ENCODE measurements at places on chromosomes 5 and 9.

DNA sequence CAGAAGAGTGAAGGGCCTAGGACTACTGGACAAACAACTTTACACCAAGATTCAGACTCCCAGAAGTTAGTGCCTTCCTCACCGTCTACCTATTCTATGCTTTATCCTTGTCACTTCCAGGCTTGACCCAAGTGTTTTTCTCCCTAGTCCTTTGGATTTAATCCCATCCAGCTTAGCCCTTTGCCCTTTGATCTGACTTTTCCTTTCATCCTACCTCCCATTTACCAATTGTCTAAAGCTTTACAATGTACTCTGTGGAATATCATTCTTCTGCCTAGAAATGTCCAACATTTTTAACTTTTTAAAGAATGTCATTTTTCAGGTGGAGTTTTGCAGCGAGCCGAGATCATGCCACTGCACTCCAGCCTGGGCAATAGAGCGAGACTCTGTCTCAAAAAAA, 292.1 kb downstream of the EPB41L4A start:
- DNase-seq, result no peak

DNA sequence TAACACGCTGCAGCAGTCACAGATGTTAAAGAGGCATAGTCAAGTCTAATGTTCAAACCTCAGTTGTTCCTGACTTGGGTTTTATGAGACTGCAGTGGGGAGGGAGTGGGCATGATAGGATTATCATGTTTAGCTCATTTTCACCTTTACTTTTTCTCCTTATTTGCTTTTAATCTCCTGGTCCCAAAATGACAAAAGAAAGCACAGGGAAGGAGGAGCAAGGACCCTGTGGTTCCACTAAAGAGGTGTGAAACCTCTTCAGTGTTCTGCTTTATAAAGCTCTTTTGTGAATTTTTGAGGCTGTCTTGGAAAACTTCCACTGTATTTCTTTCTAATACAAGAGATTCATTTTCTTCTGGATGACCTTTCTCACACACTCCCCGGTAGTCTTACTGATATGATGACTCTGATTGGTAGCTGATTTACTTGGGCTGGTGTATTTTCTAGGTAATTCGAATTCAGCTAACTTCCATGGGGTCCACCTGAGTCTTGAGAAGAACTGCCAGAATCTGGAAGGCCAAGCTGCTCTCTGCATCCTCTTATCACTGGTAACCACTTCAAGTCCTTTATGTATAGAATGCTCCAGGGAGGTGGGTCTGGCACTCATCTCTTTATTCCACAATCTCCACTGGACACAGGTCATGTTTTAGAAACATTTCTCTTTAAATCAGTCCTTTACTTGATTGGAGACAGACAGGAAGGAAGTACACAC, 1364.4 kb upstream of the CDH9 start:
- peak; percentile 73 for DNase-seq

DNA sequence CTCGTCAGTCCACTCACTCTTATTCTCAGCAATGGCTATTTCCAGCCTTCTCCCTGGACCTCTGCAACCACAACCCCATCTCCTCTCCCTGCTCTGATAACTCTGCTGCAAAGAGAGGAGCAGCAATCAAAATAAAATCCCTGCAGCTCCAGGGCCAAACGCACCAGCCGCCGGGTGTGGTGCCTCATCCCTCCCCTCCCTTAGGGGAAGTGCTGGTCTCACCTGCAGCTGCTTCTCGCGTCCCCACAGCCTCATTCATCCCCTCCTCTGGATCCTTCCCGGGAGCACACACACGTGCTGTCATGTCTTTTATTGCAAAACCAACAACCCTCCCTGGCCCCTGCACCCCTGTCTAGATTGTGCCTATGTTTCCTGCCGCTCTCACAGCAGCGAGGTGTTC, 77.8 kb downstream of the TENT4A start:
- DNase-seq, result no peak

DNA sequence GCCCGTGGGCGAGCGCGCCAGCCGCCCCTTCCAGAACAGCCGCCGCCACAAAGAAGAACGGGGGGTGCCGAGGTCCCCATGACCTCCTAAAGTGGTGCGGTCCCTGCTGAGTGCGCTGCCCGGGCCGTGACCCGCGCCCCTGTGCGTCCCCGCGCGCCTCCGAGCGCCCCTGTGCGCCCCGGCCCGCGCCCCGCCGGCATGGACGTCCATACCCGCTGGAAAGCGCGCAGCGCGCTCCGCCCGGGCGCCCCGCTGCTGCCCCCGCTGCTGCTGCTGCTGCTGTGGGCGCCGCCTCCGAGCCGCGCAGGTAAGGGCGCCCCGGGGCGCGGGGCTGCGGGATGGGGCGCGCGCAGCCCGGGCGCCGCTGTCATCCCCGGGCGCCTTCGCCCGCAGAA, 384 bp downstream of the COL5A1 start:
- DNase-seq, result no peak

DNA sequence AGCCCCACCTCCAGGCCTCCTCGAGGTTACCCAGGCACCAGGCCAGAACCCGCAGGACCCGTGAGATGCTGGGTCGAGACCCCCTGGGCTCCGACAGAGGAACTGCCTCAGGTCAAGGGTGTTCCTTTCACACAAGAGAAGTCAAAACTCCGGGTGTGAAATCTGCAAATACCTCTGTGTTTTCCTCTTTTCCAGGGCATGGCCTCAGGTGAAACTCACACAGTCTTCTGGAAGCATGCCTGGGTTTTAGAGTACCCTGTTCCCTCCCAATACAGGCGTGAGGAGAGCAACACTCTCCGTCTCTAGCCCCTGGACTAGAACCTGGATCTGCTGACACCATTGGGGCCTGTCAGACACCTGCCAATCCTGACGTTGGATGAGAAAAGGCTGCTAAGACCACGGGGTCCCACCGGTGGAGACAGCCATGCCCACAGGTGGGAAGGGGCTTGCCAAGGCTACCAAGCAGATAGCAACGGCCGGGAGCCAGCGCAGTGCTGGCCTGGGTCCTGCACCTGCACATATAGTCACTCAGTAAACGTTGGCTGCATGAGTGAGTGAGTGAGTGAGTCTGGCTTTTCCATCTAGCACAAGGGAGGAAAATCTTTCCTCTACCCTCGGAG, 182.0 kb upstream of the PPP1R26 start:
- DNase-seq, result no peak

DNA sequence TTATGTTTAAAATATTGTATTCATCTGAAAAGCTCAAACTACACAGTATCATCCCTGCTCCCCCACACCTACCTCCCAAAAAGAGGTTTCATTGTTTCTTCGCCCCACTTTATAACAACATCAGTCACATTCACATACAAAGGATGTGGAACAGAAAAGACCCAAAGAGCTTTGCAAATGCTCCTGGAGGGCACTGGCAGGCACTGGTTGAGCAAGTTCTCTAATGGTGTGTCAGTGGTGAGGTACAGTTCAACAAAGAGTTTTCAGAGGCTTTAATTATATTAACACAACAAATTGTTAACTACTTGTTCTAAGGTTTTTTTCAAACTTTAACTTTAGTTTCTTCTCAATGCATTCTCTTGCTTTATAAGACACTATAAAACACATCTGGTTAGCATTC, 54.1 kb upstream of the ECM2 start:
- no peak for DNase-seq

DNA sequence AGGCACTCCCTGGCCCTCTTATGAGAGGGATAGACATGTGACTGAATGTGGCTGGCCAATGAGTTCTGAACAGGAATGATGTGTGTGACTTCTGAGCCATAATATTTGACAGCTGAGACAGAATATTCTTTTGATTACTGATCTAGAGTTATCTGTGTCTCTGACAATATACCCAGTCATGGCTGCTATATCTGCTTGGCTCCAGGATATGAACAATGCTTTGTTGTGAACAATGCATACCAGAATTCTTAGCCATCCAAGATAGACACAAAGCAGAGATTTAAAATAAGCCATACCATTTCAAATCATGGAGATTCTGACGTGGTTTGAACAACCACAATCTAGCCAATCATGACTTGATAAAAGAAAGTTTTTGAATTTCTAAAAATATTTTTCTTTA, 840.3 kb upstream of the SEMA6A start:
- DNase-seq, result no peak

DNA sequence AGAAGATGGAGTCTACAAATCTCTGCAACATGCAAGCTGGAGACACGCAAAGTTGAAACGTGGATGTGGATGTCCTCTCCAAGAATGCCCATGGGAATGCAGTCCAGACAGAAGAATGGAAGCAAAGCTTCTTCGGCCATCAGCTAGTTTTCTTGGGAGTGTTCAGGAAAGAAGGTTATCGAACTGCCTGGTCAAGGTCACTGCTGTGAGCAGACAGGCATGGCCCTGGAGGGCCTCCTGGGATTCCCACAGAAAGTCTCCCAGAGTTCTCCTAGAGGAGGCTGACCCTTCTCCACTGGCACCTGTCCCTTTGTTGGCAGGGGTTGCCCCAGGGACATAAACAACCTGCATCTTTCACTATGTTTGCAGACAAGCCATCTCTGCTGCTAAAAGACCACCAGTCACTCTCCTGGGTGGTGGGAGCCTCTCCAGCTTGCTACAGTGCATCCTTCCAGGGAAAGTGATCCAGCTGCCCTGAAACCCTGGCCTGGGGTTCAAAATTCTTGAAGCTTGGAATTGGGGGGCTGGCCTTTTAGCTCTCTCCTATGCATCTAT, 265.8 kb downstream of the SYK start:
- no peak for DNase-seq

DNA sequence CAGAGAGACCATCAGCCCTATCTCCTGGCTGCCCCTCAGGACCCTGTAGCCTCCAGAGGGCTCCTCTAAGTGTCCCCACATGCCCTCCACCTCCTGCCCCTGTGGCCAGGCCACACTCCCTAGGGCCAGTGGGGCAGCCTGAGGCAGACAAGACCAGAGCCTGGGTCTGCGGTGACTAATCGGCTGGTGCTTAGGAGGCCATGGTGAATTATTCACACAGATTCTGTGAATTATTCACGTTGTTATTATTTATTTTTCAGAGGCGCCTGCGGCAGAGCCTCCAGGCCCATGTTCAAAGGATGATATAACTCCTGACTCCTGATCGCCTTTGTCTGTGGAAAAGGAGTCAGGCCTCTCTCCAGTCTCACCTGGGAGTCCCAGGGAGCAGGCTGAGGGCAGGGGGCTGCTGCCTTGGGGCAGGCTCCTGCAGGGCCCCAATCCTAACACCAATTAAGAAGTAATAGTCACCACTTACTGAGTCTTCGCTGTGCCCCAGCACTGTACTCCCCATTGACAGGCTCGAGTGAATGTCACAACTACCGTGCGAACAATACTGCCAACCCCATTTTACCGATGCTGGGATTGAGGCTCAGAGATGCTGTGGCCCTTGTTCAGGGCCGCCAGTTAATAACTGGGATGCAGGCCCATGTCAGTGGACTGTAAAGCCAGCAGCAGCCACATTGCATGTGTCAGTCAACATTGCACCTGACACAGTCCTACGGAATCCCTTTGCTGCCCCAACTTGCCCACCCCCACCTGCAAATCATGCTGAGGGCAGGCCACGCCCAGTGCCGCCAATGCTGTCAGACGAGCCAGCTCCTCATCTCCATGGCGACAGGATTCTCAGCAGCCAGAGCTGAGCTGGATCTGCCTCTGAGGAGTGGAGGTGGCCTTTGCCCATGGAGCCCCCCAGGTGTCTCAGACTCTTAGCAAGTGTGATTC, 94.9 kb downstream of the PCDH1 start:
- DNase-seq, result peak; percentile 53

- no peak for DNase-seq
Observed at GRCh38 chr9:13364271-13365000, 84.9 kb upstream of the MPDZ start.

DNA sequence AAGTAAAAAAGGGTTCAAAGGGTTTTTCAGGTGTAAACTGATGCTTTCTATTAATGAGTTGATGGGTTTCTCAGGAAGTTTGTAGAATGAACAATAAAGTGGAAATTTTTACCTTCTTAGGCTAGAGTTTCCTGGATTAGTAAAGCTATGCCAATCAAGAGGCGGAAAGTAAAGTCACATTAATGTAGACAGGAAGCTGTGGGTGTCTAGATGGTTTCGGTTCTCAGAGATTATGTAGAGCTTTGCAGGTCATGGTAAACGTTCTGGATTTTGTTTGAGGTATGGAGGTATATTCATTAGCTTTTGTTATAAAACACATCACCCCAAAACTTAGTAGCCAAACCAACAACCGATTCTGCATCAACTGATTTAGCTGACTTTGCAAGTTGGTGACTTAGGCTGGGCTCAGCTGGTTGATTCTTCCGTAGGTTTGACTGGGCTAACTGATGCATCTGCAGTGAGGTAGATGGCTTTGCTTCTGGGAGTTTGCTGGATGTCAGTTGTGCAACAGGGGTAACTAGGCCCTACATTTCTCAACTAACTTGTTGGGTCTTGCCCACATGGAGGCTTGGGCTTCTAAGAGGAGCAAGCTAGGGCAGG, 273.8 kb downstream of the MSX2 start:
- no peak for DNase-seq

GRCh38 chr9:115808695-115809094, 344.9 kb upstream of the PAPPA start:
- DNase-seq, result no peak

DNA sequence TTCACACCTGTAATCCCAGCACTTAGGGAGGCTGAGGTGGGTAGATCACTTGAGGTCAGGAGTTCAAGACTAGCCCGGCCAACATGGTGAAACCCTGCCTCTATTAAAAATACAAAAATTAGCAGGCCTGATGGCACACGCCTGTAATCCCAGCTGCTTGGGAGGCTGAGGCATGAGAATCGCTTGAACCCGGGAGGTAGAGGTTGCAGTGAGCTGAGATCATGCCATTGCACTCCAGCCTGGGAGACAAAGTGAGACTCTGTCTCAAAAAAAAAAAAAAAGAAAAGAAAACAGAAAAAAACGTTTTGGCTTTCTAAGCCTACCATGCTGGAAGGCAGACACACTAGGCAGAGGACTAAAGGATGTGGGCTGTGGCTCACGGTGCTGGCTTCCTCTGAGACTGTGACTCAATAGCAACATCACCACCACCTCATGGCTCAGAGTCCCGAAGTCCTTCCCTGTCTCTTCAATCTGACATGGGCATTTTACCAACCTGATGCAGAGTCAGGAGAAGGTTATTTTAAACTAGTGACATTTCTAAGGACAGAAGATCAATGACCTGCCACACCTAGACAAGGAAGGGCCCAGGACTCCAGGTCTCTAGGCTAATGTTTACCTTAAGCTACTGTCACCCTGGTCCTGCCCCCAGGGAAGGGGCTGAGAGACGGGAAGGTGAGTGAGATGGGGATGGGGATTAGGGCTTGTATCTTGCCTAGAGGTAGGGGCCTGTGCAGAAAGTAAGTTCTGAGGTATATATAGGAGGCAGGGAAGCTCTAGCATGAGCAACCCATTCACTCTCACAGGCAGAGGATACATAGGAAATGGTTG, 3.7 kb downstream of the ECSCR start:
- DNase-seq, result no peak

DNA sequence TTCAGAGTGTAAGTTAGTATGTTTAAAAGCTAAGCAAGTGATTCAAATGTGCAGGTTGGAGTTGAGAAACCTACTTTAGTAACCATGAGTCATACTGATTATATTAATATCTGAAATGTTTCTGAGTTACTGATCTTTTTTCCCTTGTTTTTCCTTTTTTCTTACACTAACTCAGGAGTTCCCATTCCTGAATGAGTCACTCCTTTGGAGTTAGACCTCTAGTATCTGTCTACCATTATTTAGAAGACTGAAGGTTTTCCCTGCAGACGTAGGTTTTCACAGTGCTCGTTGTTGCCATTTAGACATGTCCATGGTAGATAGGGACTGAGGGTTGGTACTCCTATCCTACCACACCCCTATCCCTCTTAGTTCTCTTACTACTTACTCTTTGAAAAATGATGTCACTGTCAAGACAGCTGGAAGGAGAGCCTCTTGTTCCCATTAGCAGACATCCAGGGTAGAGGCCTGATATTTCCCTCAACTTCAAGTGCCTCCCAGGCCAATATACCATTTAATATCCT, 20.2 kb downstream of the OCLN start:
- no peak for DNase-seq

GRCh38 chr9:4713849-4714248, 27.2 kb downstream of the AK3 start:
- DNase-seq, result no peak
